ENCODE measurements at places on chromosomes 6 and 20.
A peak's percentile ranks its signal among the peaks of the same experiment; 100 is the strongest.

DNA sequence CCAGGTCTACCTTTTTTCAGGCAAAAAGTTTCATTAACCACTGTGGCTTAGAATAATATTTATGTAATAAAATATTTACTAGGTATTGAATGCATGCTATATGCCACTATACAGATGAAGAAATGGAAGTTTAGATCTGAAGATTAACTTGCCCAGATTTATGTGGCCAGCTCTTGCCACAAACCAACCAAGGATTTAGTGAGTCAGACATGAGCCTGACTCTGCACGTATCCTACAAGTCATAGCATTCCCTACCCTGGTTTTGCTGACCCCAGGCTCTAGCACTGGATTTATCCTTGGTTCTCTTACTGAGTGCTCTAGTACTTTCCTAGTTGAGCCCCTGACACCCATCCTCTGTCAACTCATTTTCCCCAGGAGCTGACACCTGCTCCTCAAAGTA is 75.4 kb downstream of the ANKEF1 start:
- peaks cover 9% of the 10 kb centered on the region for H3K4me1 ChIP-seq
- H3K27me3 ChIP-seq: no peaks in the 10 kb centered on the region
- no peak overlapping the region for H3K27ac ChIP-seq
- peaks cover 3% of the 10 kb centered on the region for H3K36me3 ChIP-seq
- DNase-seq: no peak
- H3K4me3 ChIP-seq: no peak overlapping the region

DNA sequence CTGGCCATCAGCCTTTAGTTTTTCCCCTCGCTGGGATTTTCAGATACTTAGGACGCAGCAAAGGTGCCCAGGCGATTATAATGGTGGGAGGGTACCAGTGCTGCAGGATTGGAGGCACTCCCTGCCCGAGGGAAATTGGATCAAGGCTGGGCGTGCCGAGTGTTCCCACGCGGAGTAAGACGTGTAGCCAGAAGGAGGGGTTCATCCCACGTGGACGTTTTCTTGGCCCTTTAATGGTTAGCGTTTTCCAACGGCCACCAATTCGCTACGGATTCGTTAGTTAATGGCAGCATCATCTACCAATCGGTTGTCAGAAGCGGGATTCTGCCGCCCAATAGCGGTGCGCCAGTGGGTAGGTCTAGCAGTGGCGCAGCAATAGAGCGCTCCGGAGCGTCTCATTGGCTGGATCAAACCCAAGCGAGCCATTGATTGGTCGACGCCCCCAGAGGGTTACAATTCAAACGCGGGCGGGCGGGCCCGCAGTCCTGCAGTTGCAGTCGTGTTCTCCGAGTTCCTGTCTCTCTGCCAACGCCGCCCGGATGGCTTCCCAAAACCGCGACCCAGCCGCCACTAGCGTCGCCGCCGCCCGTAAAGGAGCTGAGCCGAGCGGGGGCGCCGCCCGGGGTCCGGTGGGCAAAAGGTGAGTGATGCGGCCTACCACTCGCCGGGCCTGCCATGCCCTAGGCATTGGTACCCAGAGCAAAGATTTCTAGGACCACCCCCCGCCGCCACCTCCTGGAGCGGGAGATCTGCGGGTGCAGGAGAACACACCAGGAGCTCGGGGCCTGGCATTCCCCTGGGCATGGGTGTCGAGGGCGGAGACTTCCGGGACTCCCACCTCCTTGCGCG is at the start of gene UBE2C:
Gene UBE2C, plus strand, starts transcription at position 488 of the 849 bp plus-strand sequence. Its CDS starts 52 bp downstream, at position 540.
- H3K4me3 ChIP-seq: peak within 1 kb of the TSS; percentile 80
- H3K36me3 ChIP-seq: peaks cover 27% of the 10 kb centered on the region
- peak within 1 kb of the TSS; percentile 86 for H3K27ac ChIP-seq
- DNase-seq: peak; percentile 99
- H3K4me1 ChIP-seq: peaks cover 32% of the 10 kb centered on the region

- no peak for DNase-seq
- no peak overlapping the region for H3K27ac ChIP-seq
- H3K27me3 ChIP-seq: peaks cover 7% of the 10 kb centered on the region
- no peak overlapping the region for H3K4me3 ChIP-seq
- no peaks in the 10 kb centered on the region for H3K4me1 ChIP-seq
- H3K36me3 ChIP-seq: no peaks in the 10 kb centered on the region
These were observed 37.1 kb upstream of the GRM4 start for GRCh38 chr6:34182751-34183531.

- no peaks in the 10 kb centered on the region for H3K4me1 ChIP-seq
- DNase-seq: no peak
- H3K36me3 ChIP-seq: peaks cover 67% of the 10 kb centered on the region
- no peak overlapping the region for H3K4me3 ChIP-seq
- no peaks in the 10 kb centered on the region for H3K27me3 ChIP-seq
These were observed 20.4 kb downstream of the ZNF337 start for GRCh38 chr20:25676164-25676809.

GRCh38 chr6:79694623-79695343 is 63.7 kb downstream of the SH3BGRL2 start:
- H3K4me3 ChIP-seq: no peak overlapping the region
- no peaks in the 10 kb centered on the region for H3K4me1 ChIP-seq
- no peaks in the 10 kb centered on the region for H3K36me3 ChIP-seq
- no peaks in the 10 kb centered on the region for H3K27me3 ChIP-seq
- H3K27ac ChIP-seq: no peak overlapping the region
- DNase-seq: no peak

DNA sequence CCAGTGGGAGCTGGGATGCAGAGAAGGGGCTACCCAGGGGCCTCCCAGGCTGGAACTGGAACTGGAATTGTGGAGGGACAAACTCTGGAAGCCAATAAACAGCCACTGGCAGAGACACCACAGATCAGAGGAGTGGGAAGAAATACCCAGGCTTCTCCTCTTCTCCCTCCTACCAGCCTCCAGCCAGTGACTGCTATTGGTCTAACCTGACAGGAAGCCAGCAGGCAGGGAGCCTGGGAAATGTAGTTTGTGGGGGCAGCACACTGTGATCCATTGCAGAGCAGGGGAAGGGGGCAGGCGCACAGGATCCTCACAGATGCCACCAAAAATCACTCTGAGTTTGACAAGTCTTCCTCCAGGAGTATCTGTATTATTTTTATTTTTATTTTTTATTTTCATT is 12.1 kb upstream of the MLN start:
- H3K36me3 ChIP-seq: no peaks in the 10 kb centered on the region
- H3K27ac ChIP-seq: no peak overlapping the region
- H3K27me3 ChIP-seq: peaks cover 47% of the 10 kb centered on the region
- DNase-seq: no peak

- H3K27ac ChIP-seq: no peak overlapping the region
- H3K4me1 ChIP-seq: no peaks in the 10 kb centered on the region
- DNase-seq: no peak
- no peak overlapping the region for H3K4me3 ChIP-seq
These were observed 56.4 kb downstream of the CD24 start for GRCh38 chr6:106918115-106918514.

DNA sequence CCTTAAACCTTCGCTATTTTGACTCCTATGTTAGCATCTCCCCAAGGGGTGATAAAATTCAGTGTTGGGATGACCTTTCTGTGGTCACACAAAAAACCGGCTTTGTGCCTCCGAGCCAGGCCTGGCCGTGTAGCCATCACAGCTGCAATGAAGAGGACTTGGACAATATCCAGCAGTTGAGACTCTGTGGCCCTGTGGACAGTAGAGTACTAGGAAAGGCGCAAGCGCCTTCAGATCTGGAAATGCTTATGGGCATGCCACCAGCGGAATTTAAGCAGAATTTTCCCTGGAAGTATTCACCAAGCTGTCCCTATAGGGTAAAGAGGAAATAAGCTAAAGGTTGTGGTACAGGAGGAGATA is 63.3 kb upstream of the SLC2A12 start:
- H3K36me3 ChIP-seq: no peaks in the 10 kb centered on the region
- no peak overlapping the region for H3K4me3 ChIP-seq
- peaks cover 2% of the 10 kb centered on the region for H3K4me1 ChIP-seq
- no peak for DNase-seq

DNA sequence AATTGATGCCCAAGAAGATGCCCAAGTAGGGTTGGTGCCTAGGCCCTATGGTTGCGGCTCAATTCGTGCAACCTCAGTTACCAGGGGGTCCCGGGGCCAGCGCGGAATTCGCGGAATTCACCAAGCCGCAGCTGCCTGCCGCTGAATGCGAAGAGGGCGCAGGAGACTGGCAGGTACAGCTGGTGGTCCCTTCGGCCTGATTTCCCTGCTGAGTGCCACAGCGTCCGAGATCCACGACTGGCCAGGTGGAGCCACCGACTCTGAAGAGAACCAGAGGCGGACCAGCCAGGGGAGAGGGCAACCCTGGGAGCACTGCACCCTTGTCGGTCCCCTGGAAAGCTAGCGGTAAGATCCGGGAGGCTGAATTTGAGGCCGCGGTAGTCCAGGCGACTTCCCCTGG is 6.8 kb upstream of the TFAP2D start:
- no peak overlapping the region for H3K27ac ChIP-seq
- no peak overlapping the region for H3K4me3 ChIP-seq
- H3K36me3 ChIP-seq: no peaks in the 10 kb centered on the region
- no peaks in the 10 kb centered on the region for H3K4me1 ChIP-seq
- DNase-seq: no peak

GRCh38 chr6:35048031-35048613 is 93.0 kb downstream of the TCP11 start:
- peak overlapping the region; percentile 29 for H3K4me3 ChIP-seq
- peaks cover 2% of the 10 kb centered on the region for H3K36me3 ChIP-seq
- no peaks in the 10 kb centered on the region for H3K27me3 ChIP-seq
- DNase-seq: no peak
- H3K27ac ChIP-seq: peak overlapping the region; percentile 80
- H3K4me1 ChIP-seq: peaks cover 7% of the 10 kb centered on the region

- H3K4me1 ChIP-seq: peaks cover 2% of the 10 kb centered on the region
- no peak overlapping the region for H3K27ac ChIP-seq
- DNase-seq: no peak
- no peaks in the 10 kb centered on the region for H3K27me3 ChIP-seq
These were observed 35.9 kb downstream of the FOXC1 start for GRCh38 chr6:1645466-1646185.

DNA sequence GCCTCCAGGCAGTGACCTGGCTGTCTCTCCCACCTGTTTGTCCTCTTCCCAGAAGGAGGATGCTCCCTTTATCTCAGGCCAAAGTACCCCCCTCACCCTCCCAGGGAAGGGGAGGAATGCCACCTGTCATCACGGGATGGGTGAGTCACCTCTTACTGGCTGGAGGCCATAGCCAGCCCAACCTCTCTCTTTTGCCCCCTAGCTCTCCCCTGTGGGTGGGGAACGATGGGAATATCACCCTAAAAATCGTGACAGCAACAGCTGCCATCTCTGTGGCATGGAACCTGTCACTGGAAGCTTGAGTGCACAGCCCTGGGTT is 137.5 kb upstream of the PTPN1 start:
- peaks cover 14% of the 10 kb centered on the region for H3K4me1 ChIP-seq
- H3K36me3 ChIP-seq: no peaks in the 10 kb centered on the region
- no peak overlapping the region for H3K4me3 ChIP-seq
- DNase-seq: no peak
- peaks cover 7% of the 10 kb centered on the region for H3K27me3 ChIP-seq
- H3K27ac ChIP-seq: no peak overlapping the region

- no peaks in the 10 kb centered on the region for H3K27me3 ChIP-seq
- peaks cover 2% of the 10 kb centered on the region for H3K36me3 ChIP-seq
- peak overlapping the region; percentile 43 for H3K27ac ChIP-seq
- no peak overlapping the region for H3K4me3 ChIP-seq
- no peak for DNase-seq
- H3K4me1 ChIP-seq: peaks cover 27% of the 10 kb centered on the region
These were observed 155.6 kb upstream of the SNX9 start for GRCh38 chr6:157667211-157668008.

GRCh38 chr6:79042799-79043126 is 35.3 kb downstream of the PHIP start:
- H3K36me3 ChIP-seq: peaks cover 37% of the 10 kb centered on the region
- no peak for DNase-seq
- no peak overlapping the region for H3K27ac ChIP-seq
- no peaks in the 10 kb centered on the region for H3K27me3 ChIP-seq

DNA sequence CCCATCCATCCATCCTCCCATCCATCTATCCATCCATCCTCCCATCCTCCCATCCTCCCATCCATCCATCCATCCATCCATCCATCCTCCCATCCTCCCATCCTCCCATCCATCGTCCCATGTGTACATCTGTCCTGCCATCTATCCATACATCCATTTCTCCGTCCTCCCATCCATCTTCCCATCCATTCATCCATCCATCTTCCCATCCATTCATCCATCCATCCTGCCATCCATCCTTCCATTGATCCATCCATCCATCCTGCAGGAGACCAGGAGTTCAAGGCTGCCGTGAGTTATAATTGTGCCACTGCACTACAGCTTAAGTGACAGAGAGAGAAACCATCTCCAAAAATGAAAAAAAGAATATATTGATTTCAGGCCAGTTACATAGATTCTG is 356.5 kb downstream of the CDH26 start:
- no peaks in the 10 kb centered on the region for H3K4me1 ChIP-seq
- no peaks in the 10 kb centered on the region for H3K27me3 ChIP-seq
- no peaks in the 10 kb centered on the region for H3K36me3 ChIP-seq
- DNase-seq: no peak

GRCh38 chr20:8362457-8362856 is 230.4 kb downstream of the PLCB1 start:
- H3K4me3 ChIP-seq: no peak overlapping the region
- DNase-seq: no peak
- peaks cover 27% of the 10 kb centered on the region for H3K4me1 ChIP-seq
- H3K36me3 ChIP-seq: no peaks in the 10 kb centered on the region
- no peaks in the 10 kb centered on the region for H3K27me3 ChIP-seq
- no peak overlapping the region for H3K27ac ChIP-seq

GRCh38 chr6:158669145-158670035 is 19.5 kb downstream of the SYTL3 start:
- no peak overlapping the region for H3K4me3 ChIP-seq
- no peak for DNase-seq
- H3K27me3 ChIP-seq: peaks cover 28% of the 10 kb centered on the region
- no peak overlapping the region for H3K27ac ChIP-seq

GRCh38 chr6:31350196-31351032 is 6.6 kb downstream of the HLA-B start:
- no peak overlapping the region for H3K4me3 ChIP-seq
- no peak for DNase-seq
- peaks cover 20% of the 10 kb centered on the region for H3K36me3 ChIP-seq

- no peaks in the 10 kb centered on the region for H3K36me3 ChIP-seq
- no peak overlapping the region for H3K4me3 ChIP-seq
- H3K27ac ChIP-seq: no peak overlapping the region
- peaks cover 10% of the 10 kb centered on the region for H3K27me3 ChIP-seq
These were observed 24.1 kb downstream of the IL17A start for GRCh38 chr6:52210227-52210626.

- H3K36me3 ChIP-seq: peaks cover 47% of the 10 kb centered on the region
- peak overlapping the region; percentile 2 for H3K4me3 ChIP-seq
- H3K27me3 ChIP-seq: no peaks in the 10 kb centered on the region
- peaks cover 33% of the 10 kb centered on the region for H3K4me1 ChIP-seq
These were observed 286.2 kb upstream of the RNF217 start for GRCh38 chr6:124676033-124676432.

DNA sequence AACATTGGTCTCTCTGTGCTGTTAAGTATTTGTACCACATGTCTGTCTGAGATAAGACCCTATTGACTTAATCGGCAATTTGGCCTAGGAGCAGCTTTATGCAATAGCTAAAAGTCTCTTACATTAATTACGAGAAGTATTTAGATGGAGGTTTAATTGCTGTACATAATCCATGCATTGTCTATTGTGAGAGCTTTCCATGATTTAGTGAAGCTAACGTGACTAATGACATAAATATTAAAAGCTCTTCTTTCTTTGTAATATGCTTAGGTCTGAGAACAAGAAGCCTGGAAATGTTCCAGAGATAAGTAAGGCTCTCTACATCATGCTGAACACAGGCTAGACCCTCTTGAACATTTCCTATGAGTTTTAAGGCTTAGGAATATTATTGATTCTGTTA is 32.7 kb upstream of the FAM83B start:
- no peak overlapping the region for H3K27ac ChIP-seq
- no peak overlapping the region for H3K4me3 ChIP-seq
- no peaks in the 10 kb centered on the region for H3K36me3 ChIP-seq
- H3K4me1 ChIP-seq: no peaks in the 10 kb centered on the region

Data from osteocyte (in vitro differentiated cells).